ENCODE measurements at places on chromosomes 5 and 9.
A peak's percentile ranks its signal among the peaks of the same experiment; 100 is the strongest.

GRCh38 chr9:125700791-125701190, 6.2 kb downstream of the MAPKAP1 start:
- peak; percentile 70 for DNase-seq

GRCh38 chr9:127664678-127665507, 41.9 kb upstream of the CFAP157 start:
- no peak for DNase-seq

GRCh38 chr5:18114151-18114757, 480.0 kb downstream of the TAF11L14 start:
- no peak for DNase-seq

DNA sequence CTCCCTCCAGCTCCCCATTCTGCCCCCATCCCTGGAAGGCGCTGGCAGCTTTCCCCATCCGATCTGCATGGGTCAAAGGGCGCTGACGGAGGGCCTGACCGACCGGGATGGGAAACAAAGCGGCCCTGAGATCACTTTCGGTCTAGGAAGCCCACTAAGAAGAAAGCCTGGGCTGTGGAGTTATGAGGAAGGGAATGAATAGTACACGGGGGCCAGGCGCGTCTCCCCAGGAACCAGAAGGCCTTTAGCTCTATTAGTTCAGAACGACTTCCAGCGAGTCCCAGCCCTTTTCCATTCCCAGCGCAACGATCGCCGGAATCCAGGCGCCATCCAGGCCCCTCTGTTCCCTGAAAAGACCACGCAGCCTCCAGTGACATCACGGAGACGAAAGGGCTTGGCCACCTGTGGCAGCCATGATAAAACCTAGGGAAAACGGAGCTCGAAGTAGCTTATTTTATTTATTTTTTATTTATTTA, 70.1 kb upstream of the CCDC180 start:
- no peak for DNase-seq

GRCh38 chr5:156706631-156707030, 143.5 kb upstream of the PPP1R2B start:
- no peak for DNase-seq

DNA sequence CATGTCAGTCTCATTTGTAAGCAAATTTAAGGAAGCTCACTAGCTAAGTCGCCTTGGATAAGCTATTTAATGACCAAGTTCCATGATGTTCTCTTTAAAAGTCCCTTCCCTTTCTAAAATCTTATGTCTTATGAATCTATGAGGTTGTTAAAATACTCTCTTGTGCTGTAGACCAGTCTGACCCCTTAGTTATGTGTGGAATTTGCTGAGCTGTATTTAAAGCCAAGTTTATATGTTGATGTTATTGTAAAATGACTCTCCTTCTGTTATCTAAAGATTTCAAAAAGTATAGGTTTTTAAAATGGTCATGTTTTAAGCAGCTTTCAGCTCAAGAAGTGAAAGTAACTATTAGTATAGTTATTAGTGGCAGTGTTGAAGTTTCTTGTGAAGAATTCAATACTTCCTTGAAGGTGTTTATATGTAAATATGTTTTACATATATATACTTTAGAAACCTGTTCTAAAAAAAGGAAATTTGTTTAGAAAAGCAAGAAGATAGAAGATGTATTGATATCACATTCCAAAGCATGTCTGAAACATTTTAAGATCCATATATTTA, 92.2 kb downstream of the CDC42SE2 start:
- DNase-seq = peak; percentile 50
